Activated T-cell treated with anti-CD3 and anti-CD28 coated beads for 24 hours (primary cell): ENCODE measurements at places on chromosomes 5 and 9.

DNA sequence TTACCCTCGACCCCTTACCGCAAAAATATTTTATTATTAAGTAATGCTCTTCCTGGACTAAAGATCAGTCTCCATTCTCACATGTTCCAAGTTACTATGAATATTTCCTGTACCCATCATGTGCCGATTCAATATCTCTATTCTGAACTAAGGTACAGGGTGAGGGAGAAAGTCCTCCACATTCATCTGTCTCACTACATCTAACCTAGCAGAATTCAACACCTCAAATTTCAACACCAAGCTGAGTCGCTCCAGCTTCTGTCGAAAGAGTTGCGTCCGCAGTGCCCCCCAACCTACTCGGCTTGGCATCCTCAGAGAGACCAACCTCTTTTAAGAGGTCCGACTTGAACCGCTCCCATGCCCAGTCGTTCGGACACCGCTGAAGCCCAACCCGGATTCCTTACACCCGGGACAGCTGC, 1.0 kb downstream of the CERT1 start:
- no peak for DNase-seq

GRCh38 chr9:38644601-38645000, 24.2 kb upstream of the ANKRD18A start:
- DNase-seq = no peak

DNA sequence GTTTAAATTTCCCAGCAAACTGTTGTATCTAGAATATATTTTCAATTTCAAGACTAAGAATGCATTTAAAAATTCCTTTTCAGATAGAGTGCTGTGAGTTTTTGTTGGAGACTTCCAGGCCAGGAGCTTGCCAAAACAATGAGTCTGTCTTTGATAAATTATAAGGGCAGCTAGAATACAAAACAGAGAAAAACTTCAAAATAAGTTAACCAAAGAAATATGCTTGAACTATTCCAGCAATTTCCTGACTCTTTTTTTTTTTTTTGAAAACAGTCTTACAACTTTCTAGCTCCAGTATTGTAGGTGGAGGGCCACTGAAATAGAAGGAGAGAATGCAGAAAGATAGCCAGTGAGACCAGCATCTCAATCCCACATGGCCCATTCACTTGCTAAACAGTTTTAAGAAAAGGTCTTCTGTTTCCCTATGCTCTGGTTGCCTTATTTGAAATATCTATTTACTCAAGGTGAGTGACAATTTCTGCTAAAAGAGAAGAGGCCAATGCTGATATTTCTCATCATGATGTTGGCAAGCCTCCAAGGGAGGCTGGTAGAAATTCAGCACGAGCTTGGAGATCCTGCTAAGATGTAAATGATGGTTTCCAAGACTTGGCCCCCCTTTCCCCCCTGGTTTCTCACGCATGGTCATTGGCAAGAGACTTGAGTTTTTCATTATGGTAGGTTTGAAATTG, 103.2 kb downstream of the USP20 start:
- DNase-seq = no peak

DNA sequence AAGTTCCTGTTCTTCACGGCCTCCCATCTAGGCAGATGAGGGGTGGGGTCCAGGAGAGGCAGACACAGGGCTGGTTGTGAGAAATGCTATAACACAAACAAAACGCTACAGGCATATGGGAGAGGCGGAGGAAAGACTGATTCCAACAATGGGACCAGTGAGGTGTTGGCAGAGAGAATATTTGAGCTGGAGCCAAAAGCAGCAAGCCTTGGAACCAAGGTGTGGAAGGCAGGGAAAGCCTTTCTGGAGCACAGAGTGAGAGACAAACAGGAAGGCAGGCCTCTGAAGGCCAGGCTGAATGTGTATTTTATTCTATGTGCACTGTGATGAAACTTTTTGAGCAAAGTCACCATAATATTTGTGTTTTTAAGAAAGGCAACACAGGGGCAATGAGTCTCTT, 2.9 kb downstream of the ATPSCKMT start:
- no peak for DNase-seq

- no peak for DNase-seq
These were observed 293.4 kb downstream of the EDIL3 start for GRCh38 chr5:84091127-84091799.

DNA sequence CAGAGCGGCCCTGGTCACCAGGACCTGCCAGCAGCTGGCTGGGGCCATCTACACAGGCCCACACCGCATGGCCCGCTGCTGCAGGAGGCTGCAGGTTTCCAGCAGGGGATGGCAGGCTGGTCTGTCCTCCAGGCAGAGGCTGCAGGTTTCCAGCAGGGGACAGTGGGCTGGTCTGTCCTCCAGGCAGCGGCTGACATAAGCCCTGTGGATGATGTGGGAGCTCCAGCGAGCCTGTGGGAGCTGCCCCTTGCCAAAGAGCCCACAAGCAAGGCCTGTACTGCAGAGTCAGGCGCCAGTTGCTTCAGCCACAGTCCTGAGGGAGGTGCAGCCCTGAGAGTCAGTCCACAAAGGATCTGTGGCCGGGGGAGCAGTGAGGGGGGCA, 18.5 kb downstream of the TPPP start:
- DNase-seq = no peak
